ENCODE measurements at places on chromosomes 1 and 21. TPM values are rescaled to one million over a fixed set of nuclear protein-coding genes. Genes with fewer than 3 reads are reported as not detected.

GRCh38 chr1:91053630-91054029 lies 31.8 kb upstream of the ZNF644 start:
- H3K27ac ChIP-seq, result no peak overlapping the region
- H3K36me3 ChIP-seq, result no peaks in the 10 kb centered on the region
- H3K4me3 ChIP-seq, result no peak overlapping the region
- DNase-seq, result no peak
- H3K27me3 ChIP-seq, result no peaks in the 10 kb centered on the region

PLCH2 gene
- total RNA-seq, result 0.17 TPM

DNA sequence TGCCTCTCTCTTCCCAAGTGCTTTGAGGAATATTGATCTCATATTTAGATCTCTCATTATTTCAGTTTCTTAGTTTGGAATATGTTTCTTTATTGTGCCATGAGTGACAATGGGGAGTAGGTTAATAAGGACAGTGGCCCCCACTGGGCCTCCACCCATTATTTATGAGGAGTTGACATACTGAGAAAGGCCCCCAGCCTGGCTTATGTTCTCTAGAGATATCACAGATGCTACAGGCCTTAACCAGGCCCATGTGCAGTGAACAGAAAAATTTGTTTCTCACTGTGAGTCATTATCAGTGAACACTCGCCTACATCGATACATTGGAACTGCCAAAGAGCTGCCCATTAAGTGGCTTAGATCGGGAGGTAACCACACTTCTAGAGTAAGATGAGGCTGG lies 35.7 kb upstream of the SYT6 start:
- no peak overlapping the region for H3K4me3 ChIP-seq
- H3K36me3 ChIP-seq, result no peaks in the 10 kb centered on the region
- no peak overlapping the region for H3K27ac ChIP-seq
- no peaks in the 10 kb centered on the region for H3K4me1 ChIP-seq
- H3K27me3 ChIP-seq, result peaks cover 4% of the 10 kb centered on the region

- no peak for DNase-seq
- no peaks in the 10 kb centered on the region for H3K27me3 ChIP-seq
- no peaks in the 10 kb centered on the region for H3K36me3 ChIP-seq
- no peak overlapping the region for H3K27ac ChIP-seq
- peaks cover 5% of the 10 kb centered on the region for H3K4me1 ChIP-seq
Measured at GRCh38 chr21:29082046-29082815, 8.8 kb upstream of the CCT8 start.

All from fibroblast of lung (primary cell).